ENCODE measurements at places on chromosomes 4 and X.

DNA sequence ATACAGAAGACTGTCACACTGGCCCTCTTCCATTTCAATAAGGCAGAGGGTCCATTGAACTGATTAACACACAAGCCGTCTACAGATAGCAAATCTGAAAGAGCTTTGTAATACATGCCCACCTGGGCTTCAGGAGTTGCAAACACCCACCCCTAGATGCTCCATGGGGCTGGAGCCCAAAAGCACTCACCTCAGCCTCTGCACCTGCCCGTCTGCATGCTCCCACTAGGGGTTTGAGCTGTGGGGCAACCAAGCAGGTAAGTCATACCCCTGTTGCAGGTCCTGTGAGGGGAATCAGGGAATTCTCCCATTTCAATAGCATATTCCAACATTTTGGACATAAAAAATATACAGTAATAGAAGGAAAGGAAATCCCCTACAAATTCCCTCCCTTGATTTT is 243.0 kb upstream of the KCNIP4 start:
- DNase-seq: no peak

- DNase-seq: no peak
Observed at GRCh38 chr4:146292508-146292907, 78.2 kb downstream of the REELD1 start.

DNA sequence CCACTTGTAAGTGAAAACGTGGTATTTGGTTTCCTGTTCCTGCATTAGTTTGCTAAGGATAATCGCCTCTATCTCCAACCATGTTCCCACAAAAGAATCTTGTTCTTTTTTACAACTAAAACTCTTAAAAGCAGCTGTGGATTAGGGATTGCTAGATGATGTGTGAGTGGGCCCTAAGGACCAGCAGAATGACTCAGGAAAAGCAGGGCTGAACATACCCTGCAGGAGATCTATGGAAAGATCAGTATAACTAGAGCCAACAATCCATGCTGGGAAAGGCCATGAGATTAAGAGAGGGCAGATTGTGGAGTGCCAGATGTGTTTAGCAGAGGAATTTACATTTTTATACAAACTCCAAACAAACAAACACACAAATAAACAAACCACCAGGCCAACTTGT is 128.4 kb upstream of the TMEM164 start:
- no peak for DNase-seq

GRCh38 chr4:185332575-185333464 is 62.9 kb downstream of the LRP2BP start:
- no peak for DNase-seq

GRCh38 chr4:179116581-179116980 is 1674.3 kb upstream of the AGA start:
- DNase-seq: no peak

DNA sequence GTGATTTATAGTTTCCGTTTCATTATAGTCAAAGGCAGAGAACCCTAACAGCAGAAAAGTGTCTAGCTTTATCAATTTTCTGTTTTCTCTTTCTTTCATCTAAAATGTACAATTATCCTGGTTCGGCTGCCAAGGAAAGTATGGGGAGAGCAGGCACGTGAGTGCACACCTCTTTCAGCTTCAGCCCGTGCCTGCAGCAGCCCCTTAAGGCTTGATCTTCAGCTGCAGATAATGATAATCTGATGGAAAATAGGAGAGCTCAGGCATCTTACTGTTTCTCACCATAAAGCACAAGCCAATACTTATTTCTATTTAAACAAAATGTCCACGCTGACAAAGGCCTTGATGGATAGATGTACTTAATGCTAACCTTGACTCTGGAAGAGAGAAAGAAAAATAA is 334.4 kb downstream of the UNC5C start:
- DNase-seq: no peak

- no peak for DNase-seq
Observed at GRCh38 chr4:80685214-80685613, 345.3 kb upstream of the BMP3 start.

DNA sequence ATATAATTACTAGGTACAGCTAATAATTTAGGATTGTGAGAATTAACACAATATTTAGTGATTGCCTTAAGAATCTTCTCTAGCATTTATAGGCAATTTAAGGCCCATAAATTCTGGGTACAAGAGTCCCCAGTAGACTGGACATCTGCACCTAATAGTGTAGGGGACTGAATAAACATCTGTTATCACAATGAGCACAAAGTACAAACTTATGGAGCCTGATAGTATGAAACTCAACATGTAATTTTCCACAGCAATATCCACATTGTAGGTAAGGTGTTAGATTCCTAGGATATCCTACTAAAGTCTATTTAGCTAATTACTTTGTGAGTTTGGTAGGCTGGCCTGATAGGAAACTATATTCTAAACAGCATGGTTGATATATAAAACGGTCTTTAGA is 178.3 kb downstream of the FAM13A start:
- DNase-seq: no peak

- DNase-seq: no peak
Observed at GRCh38 chr4:117331817-117332216, 246.4 kb upstream of the TRAM1L1 start.

- DNase-seq: no peak
Observed at GRCh38 chr4:110595583-110595982, 27.3 kb downstream of the PITX2 start.

- no peak for DNase-seq
Observed at GRCh38 chrX:79452881-79453280, 85.7 kb upstream of the ITM2A start.

- no peak for DNase-seq
Observed at GRCh38 chrX:127057891-127058619, 238.5 kb downstream of the PRR32 start.

GRCh38 chrX:55624403-55624802 is 1.2 kb downstream of the FOXR2 start:
- no peak for DNase-seq

- no peak for DNase-seq
Observed at GRCh38 chr4:92333016-92333415, 29.2 kb downstream of the GRID2 start.

DNA sequence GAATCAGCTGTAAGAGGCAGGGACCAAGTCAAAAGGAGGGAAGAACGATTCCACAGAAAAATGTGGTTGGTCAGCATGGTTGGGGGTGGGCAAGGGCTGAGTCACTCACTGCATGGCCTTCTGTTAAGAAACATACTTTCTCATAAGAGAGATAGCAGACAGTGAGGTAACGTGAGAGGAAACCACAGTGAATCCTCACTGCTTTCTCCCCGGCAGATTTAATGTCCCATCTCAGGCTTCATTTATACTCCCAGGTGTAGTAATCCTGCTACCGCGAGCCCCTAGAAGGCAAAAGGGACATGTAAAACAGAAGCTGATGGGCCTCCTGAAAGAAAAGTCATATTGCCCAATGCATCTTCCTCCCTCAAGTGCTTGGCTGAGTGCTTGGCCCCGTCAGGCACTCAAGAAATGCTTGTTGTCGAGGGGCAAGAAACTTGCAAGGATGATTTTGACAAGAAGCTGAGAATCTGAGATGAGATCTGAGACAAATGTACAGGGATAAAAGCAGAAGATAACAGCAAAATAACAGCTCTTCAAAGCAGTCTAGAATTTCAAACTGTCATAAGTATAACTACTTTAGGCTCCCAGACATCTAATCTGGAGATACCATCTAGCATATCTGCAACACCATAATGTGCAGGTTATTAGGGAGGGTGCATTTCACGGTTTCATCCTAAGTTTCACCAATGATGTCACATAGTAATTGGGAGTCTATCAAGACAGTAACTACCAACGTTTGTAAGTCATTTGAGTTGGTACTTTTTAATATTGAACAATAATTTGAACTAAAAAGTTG is 40.2 kb downstream of the SH3KBP1 start:
- no peak for DNase-seq

GRCh38 chr4:100294356-100294755 is 104.1 kb upstream of the DDIT4L start:
- DNase-seq: no peak

DNA sequence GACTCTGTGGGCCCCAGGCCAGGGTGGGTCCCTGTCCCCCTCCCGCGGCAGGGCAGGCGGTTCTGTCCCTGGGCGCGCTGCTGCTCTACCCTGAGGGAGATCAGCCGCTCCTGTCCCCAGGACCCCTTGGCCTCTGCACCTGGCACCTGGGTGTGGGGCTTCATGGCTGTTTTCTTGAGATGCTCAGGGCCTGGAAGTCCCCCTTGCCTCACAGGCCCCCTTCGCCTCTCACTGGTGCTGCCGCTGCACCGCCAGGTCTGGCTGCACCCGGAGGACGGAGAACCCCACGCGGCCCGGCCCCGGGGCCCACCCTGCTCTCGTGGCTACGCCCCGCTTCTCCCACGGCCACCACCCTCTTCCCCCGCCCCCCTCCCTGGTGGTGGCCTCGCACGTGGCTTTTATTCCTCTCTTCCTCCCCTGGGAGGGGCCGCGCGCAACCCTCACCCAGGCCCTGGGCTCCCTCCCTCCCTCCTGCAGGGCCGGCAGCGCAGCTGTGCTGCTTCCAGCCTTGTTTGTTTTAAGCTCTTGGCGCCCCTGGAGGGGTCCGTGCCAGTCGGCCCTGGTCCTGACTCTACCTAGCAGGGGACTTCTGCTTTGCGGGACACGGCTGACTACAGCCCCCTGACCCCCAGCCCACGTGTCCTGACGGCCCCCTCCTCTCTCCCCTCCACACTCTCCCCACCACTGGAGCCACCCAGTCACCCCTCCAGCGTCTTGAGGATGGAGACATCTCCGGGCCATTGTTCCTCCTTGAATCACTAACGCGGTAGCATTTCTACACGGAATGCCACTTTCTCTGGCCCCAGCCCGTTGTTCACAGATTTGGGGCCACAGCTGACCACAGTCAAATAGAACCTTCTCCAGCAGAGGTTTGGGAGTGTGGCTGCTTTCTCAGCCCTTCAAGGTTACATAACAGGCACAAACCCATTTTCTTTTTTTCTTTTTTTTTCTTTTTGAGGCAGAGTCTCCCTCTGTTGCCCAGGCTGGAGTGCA is 20.6 kb upstream of the CLDN24 start:
- DNase-seq: no peak

DNA sequence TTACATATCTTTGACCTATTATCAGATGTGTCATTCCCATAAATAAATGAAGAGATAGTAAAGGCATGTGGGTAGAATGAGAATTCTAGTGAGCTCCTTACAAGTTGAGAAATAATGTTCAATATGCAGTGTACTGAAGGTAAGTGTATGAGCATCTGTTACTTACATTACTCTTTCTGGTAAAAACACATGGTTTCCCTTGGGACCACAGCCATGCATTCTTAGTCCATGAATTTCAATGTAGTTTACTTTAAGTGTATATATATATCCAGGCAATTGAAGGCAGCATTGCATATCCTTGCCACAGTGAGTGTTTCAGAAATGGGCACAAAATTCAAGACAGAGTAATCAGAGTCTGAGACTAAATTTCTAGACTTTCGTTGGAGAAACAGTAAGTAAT is 277.2 kb downstream of the CXXC4 start:
- no peak for DNase-seq

DNA sequence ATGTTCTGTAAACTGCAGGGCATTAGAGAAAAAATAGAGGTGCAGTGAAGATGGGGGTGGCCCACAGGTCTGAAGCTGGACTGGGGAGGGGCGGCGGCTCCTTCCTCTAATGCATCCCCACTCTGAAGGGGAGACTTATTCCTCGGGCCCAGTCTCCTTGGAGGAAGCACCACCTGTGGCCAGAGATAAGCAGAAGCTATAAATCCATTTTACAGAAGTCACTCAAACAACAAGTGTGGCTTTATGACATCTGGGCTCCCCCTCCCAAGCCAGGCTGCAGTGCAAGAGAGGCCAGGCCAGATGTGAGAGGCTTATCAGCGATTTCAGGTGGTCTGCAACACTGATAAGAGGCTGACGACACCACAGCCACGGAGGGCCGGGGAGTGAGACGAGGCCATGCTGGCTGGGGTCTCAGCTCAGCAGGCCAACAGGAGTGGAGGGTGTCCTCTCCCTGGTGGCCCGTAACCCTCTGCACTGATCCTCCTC is 15.8 kb downstream of the CYTL1 start:
- no peak for DNase-seq

- no peak for DNase-seq
Observed at GRCh38 chrX:139971394-139971749, 6.1 kb upstream of the CXorf66 start.

DNA sequence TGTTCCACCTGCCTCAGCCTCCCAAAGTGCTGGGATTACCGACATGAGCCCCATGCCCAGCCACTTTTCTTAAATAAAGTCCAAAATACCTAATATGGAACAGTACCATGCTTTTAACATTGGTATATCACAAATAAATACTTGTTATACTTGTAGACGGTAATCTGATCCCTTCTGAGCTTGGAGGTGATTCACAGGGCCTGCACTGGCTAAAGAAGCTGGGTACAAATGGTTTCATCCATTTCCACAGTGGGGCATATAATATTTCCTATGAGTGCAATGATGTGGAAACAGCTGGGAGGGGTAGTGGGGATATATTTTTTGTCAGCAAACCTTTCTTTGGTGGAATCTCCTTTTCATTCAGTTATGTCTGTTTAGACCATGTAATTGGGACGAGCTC is 35.8 kb downstream of the PLK4 start:
- no peak for DNase-seq

- DNase-seq: no peak
Observed at GRCh38 chr4:76799718-76800117, 98.2 kb downstream of the SOWAHB start.

DNA sequence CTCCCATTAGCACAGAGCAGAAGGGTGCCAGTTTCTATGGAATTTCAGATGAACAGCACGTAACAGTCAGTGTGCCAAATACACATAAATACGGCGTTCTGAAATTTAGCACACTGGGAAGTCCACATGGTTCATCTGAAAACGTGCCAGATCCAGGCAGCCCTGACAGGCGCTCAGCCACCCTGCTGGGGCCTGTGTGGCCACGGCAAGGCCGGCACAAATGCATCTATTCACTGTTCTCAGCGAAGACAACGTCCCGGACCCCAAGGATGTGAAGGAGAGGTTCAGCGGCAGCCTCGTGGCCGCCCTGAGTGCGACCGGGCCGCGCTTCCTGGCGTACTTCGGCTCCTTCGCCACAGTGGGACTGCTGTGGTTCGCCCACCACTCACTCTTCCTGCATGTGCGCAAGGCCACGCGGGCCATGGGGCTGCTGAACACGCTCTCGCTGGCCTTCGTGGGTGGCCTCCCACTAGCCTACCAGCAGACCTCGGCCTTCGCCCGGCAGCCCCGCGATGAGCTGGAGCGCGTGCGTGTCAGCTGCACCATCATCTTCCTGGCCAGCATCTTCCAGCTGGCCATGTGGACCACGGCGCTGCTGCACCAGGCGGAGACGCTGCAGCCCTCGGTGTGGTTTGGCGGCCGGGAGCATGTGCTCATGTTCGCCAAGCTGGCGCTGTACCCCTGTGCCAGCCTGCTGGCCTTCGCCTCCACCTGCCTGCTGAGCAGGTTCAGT is 15.6 kb downstream of the DGKQ start:
- DNase-seq: no peak

- no peak for DNase-seq
Observed at GRCh38 chr4:98977557-98977956, 18.0 kb upstream of the METAP1 start.

- DNase-seq: no peak
Observed at GRCh38 chrX:276581-277201, 4.5 kb upstream of the PLCXD1 start.

- DNase-seq: no peak
Observed at GRCh38 chr4:10123227-10124101, 6.9 kb upstream of the WDR1 start.
